ENCODE measurements at places on chromosomes 11 and 22.

GRCh38 chr11:62125881-62126280 lies 2.1 kb downstream of the INCENP start:
- DNase-seq: no peak

GRCh38 chr11:58286249-58286648 lies 18.2 kb upstream of the OR10W1 start:
- DNase-seq: peak; percentile 44

- no peak for DNase-seq
Measured at GRCh38 chr11:128492461-128492860, 94.9 kb downstream of the ETS1 start.

GRCh38 chr11:132464003-132464342 lies 1068.3 kb downstream of the OPCML start:
- DNase-seq: no peak

- no peak for DNase-seq
Measured at GRCh38 chr11:124311269-124311668, 2.5 kb downstream of the OR8D1 start.

DNA sequence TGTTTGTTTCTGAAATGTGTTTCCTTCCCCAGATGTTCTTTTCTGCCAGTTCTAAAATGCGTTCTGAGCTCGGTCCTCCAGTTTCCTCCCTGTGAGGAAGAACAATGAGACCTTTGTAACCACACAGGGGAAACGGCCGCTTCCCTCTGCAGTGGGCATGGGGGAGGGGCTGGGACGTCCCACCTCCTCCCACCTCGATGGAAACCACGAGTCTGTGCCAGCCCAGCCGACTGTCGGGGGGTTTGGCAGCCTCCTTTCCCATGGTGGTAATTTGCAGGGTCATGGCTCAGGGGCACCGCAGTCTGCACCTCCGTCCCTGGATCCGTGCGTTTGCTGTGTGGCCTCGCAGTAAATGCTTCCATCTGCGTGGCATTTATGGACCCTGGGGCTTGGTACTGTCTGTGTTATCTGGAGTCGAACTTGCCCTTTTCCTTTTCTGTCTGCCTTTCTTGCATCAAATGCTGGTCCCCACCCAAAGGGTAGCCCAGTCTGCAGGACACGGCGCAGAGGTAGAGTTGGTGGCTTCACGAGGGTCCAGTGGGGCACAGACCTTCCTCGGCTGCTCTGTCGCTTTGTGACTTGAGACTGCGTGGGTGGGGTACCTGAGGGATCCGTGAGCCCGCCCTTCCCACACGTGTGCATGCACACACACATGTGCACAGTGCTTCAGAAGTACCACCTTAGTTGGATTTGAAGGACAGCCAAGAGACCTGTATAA lies 16.1 kb downstream of the LRP5 start:
- DNase-seq: no peak

DNA sequence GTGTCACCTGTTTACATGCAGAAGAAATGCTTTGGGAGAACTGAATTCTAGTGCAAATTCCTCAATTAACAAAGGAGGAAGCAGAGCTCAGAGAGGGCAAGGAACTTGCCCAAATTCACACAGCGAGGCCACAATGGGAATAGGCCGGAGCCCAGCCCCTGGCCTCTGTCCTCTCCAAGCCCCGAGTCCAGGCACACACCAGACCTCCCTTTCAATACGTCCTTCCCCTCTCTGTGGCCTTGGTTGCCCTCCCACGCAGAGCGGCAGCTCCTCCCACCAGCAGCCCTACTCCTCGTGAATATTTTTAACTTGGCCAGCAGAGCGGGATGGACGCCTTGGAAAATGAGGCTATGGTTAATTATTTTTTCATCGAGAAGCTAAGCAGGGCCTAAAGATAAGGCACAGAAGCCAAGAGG lies 1.6 kb upstream of the CARD10 start:
- no peak for DNase-seq

DNA sequence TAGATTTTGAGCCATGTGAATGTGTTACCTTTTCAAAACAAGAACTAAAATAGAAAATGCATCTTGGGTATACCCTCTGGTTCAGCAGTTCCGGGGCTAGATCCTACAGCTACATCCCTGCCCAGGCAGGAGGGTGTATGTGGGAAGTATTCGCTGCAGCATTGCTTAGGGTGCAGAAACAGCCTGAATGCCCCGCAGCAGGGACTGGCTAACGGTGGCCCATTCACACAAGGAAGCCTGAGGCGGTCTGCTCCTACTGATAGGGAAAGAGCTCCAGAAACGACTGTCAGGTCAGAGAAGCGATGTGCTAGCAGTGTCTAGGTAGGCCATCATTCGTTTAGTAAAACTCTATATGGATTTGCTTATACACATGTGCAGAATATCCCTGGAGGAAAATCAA lies 9.9 kb upstream of the RASL10A start:
- DNase-seq: no peak

DNA sequence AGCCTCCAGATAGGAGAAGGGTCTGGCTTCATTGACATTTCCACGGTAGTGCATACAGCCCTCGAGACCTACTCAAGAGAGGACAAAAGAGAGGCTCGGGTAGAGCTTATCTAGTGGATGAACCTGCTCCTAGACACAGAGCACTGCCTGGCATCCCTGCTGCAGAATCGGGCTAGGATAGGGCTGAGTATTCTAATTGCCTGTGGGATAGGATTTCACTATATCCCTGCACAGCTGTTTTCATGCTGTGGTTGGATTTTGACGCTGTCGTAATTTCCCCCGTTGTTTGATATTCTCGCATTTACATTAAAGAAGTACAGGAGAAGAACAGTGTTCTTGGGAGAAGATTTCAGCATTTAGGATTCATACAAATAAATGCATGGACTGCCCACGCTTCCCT lies 107.8 kb downstream of the KIRREL3 start:
- no peak for DNase-seq

DNA sequence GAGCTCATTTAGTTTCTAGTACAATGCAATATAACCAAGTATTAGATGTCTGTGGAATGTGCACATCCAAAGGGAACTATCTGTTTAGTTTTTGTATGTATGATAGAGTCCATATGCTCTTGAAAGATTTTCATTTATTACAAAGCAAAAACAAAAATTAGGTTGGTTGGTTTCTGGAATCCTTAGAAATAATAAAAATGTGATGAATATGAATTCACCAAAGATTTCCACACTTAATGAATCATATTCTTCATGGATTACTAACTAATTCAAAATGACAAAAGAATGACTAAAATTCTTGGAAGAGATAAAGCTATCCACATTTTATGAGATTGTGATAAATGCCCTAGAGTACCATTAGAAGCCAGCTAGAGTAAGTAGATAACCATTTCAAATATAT lies 261.1 kb downstream of the SBF2 start:
- no peak for DNase-seq

- DNase-seq: no peak
Measured at GRCh38 chr11:121354192-121354591, 61.6 kb downstream of the SC5D start.

- DNase-seq: no peak
Measured at GRCh38 chr11:62015615-62016014, 48.2 kb upstream of the FTH1 start.

DNA sequence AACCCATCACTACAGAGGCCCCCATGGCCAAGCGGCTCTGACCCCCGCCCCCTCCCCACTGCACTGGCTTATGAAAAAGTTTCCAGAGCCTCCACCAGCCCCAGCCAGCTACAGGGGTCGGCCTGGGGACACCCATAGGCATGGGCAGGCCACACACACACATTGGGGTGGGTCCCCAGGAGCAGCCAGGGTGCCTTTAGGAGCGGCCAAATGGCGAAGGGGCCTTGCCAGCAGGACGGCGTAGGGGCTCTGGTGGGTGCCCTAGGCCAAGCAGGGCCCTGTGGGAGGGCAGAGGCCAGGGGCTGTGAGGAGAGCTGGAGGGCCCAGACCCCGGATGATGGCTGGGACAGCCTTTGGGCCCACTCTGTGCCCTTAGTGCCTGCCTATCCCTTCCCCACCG lies 10.1 kb downstream of the TSSC4 start:
- no peak for DNase-seq

DNA sequence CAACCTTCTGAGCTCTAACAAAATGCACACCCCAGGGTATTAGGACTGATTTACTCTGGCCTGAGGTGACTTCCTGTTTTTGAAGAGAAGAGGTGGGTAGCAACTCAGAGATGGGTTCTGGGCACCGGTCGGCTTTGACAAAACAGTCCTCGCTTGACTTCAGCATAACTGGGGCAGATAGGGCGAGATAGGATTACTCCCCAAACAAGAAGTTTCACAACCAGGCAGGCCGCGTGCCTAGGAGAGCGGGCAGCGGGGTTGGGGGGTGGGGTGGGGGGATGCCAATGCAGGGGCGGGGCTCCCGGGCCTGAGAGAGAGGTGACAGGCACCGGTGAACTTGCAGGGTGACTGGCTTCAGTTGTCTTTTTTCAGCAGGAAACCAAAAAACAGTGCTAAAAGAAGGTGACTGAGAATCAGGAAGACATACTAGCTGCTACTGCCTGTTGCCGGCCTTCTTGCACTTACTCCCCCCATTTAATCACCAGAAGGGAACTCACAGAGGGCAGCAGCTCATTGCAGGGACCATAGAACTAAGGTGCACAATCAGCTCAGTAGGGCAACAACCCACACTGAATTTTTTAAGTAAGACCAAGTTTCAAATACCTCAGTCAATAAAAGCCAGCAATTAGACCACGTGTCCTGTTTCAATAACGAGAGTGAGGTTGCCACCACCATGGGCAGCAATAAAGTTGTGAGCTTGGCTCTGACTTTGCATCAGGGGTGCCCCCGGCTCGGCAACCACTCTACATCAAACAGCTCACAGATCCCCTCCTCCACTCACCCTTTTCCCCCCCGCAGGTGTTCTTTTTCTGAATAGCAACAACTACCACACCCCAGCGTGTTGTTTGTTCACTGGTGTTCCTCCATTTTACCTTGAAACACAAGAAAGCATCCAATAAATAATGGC lies 37.2 kb upstream of the ETS1 start:
- DNase-seq: peak; percentile 64

DNA sequence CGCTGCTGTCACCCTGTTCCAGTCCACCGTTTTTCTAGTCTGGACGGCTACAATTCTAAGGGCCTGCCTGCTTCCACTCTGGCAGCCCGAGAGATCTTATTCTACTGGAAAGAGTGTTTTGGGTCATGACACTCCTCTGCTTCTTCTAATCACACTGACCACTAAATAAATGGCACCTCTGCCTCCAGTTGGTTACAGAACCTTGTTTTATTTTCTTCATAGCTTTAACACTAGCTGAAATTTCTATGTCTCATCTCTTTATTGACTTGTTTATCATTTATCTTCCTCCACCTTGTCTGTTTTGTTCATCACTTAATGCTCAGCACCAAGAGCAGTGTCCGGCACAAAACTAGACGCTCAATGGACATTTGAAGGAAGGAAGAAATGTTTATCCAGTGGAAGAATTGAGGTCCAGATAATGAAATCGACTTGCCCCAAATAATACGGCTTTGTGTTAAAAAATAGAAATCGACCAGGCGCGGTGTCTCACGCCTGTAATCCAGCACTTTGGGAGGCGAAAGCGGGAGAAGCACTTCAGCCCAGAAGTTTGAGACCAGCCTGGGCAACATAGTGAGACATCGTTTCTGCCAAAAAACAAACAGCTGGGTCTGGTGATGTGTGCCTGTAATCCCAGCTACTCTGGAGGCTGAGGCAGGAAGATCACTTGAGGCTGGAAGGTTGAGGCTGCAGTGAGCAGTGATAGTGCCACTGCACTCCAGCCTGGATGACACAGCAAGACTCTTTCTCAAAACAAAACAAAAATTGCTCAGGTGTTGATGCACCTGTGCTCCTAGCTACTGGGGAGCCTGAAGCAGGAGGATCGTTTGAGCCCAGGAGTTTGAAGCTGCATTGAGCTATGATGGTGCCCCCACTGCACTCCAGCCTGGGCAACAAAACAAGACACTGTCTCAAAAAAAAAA lies 693 bp upstream of the PRR14L start:
- DNase-seq: no peak

DNA sequence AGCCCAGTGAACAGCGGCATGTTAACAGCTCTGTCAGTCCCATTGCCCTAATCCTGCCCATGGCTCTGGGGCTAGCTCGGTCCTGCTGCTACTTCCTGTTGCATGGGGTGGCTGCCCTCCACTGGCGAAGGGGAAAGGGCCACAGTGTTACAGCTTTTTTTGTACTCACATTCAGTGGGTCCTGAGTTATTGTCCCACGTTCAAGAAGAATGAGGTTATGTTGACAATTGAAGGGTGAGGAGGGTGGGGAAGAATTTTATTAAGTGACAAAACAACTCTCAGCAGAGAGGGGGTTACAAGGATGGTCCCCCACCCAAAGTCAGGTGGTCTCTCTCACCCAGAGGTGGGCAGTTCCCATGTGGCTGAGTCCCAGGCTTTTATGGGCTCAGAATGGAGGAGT lies 17.7 kb upstream of the MS4A7 start:
- DNase-seq: no peak

DNA sequence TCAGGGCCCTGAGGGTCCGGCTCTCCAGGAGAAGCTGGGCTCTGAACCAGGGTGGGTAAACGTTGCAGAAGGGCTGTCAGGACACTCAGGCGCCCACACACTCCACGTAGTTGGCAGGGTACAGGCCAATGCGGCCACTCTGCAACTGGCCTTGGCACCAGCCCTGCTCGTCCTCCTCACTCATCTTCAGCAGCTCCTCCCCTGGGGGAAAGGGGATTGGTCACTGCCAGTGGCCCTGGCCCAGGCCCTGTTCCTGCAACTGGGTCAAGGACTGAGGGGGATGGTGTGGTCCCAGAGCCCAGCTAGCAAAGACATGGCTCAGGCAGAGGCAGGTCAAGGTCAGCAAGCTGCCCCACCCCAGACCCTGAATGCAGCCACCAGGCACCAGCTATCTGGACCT lies 1.2 kb upstream of the ARFGAP2 start:
- no peak for DNase-seq

GRCh38 chr11:57515332-57516060 lies at the start of gene SLC43A1:
Gene SLC43A1, minus strand, starts transcription at chr11:57515702. Its CDS starts 1,591 bp downstream, at chr11:57514111.
- peak; percentile 75 for DNase-seq

GRCh38 chr22:19576460-19577421 lies 52.5 kb upstream of the CLDN5 start:
- peak; percentile 70 for DNase-seq

DNA sequence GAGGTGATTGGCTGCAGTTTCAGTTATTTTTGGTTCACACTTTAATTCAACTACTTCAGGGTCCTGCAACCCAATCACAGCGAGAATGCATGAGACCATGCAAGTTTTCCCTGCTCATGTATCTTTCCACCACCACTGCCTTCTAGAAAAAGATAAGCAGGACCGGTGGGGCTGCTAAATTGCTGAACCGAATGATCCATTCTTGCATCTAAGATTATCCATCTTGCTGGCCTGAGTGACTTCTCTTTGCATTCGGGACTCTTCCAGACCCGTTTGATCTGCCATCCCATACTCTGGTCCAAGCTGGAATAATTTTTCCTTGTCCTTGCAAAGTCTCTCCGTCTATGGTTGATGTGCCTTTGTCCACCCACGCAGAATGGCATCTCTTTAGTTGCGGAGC lies 56.3 kb upstream of the TP53I11 start:
- DNase-seq: no peak

GRCh38 chr22:37578002-37578401 lies 1.9 kb downstream of the LGALS2 start:
- DNase-seq: no peak
